ENCODE measurements at places on chromosomes 11 and 22. TPM values are rescaled to one million over a fixed set of nuclear protein-coding genes. Genes with fewer than 3 reads are reported as not detected.

DNA sequence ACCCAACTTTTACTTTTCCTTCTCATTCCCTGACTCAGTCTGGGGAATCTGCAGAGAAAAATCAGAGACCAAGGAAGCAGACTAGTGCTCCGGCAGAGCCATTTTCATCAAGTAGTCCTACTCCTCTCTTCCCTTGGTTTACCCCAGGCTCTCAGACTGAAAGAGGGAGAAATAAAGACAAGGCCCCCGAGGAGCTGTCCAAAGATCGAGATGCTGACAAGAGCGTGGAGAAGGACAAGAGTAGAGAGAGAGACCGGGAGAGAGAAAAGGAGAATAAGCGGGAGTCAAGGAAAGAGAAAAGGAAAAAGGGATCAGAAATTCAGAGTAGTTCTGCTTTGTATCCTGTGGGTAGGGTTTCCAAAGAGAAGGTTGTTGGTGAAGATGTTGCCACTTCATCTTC, 37.2 kb downstream of the KMT2A start:
- no peak for DNase-seq

DNA sequence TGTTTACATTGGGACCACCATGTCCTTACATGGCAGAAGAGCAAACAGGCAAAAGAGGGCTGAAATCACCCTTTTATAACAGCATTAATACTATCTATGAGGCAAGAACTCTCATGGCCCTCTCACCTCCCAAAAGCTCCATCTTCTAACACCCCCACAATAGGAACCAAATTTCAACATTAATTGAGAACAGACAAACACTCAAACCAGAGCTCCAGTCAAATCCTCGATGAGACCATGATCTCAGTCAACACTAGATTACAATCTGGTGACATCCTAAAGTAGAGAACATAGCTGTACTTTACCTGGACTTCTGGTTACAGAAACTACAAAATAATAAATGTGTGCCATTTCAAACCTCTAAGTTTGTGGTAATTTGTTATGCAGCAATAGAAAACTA, 25.1 kb downstream of the OR2AG2 start:
- no peak for DNase-seq

GRCh38 chr22:44971651-44972362, 38.0 kb downstream of the PHF21B start:
- DNase-seq = no peak

- DNase-seq = no peak
Observed at GRCh38 chr11:8335683-8336082, 72.0 kb upstream of the LMO1 start.

DNA sequence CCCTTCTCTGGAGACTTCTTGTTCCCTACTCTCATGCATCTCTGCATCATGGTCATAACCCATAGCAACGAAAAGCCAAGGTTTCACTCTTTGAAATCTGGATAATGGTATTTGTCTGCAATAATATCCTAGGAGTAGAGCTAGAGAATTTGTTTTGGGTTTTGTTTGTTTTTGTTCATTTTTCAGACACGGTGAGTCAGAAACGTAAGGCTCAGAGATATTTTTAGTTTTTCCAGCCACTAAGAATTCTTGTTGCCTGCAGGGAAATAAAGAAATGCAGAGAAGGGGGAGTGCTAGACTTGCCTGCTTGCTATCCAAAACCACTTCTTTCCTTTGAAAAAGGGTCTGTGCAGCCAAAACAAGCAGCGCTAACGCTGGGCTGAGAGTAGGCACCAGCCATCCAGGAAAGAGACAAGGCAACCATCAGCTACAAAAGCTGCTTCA, 26.0 kb downstream of the POU2AF3 start:
- no peak for DNase-seq

DNA sequence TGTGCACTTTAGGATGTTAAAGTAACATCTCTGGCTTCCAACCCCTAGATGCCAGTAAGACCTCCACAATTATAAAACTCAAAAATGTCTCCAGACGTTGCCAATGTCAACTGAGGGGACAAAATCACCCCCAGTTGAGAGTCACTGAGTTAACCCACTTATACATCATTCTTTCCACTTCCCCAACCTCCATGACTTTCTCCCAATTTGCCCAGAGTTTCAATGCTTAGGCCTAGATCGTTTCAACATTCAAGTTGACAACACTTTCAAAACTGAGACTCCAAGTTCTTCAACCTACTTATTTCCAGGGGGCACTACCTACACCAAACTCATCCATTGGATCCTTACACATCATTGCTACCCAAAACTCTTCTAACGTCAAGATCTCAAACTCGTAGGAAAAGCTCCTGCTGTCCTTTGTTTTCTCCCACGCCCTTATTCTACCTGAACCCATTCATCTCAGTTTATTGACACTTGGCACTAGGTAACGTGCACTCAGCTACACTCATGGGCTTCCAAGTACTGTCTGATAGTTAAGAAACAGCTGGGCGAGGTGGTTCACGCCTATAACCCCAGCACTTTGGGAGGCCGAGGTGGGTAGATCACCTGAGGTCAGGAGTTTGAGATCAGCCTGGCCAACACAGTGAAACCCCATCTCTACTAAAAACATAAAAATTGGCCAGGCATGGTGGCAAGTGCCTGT, 24.5 kb downstream of the RBFOX2 start:
- DNase-seq = no peak

GRCh38 chr22:17918840-17919239, 105.5 kb downstream of the MICAL3 start:
- DNase-seq = no peak

- no peak for DNase-seq
Observed at GRCh38 chr11:375065-376025, 6.0 kb downstream of the B4GALNT4 start.

GRCh38 chr11:122804161-122804560, 34.1 kb upstream of the CRTAM start:
- DNase-seq = no peak

DNA sequence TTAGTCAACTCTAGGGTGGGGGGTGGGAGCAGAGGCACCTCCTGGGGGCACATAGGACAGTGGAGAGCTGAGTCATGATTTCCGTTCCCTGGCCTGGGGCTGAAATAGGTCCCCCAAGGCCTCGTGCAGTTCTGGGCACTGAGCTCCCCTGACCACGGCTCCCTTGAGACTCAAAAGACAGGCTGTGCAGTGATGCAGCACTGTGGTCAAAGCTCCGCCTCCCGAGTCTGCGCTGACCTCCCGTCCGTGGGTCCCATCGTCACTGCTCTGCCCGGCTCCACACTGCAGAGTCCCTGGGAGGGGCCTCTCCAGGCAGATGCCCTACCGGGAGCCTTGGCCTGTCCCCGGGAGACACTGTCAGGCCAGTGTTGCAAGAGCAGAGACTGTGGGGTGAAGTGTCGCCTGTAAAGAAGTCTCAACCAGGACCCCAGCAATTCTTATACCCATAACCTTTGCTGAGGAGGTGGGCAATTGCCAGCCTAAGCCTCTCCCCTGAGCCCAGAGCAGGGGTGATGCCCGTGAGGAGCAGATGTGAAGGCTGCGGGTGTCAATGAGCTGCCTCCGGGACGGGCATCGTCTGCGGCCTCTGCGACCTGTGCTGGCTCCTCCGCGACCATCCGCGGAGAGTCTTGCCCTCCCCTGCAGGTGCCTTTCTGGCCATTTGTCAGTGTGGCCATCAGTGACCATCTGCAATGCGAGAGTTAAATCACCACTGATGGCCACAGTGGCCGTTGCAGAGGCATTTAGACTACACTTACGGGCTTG, 877.3 kb downstream of the BRD1 start:
- peak; percentile 6 for DNase-seq

DNA sequence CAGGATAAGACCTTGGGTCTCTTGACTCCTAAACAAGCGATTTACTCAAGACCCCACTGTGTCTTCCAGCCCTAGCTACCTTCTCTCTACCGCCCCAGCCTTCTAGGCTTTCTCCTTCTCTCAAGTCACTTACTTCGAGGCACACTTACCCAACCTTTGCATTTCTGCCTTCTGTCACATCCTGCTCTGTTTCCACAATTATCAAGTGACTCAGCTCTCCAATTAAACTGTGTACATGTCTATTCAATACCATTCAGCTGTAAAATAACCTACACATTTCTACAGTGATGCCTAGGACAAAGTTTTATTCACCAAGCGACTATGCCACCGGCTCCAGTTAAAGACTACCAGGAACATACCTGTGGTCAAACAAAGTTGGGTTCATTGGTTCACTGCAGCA, 69.0 kb downstream of the LARGE1 start:
- no peak for DNase-seq

DNA sequence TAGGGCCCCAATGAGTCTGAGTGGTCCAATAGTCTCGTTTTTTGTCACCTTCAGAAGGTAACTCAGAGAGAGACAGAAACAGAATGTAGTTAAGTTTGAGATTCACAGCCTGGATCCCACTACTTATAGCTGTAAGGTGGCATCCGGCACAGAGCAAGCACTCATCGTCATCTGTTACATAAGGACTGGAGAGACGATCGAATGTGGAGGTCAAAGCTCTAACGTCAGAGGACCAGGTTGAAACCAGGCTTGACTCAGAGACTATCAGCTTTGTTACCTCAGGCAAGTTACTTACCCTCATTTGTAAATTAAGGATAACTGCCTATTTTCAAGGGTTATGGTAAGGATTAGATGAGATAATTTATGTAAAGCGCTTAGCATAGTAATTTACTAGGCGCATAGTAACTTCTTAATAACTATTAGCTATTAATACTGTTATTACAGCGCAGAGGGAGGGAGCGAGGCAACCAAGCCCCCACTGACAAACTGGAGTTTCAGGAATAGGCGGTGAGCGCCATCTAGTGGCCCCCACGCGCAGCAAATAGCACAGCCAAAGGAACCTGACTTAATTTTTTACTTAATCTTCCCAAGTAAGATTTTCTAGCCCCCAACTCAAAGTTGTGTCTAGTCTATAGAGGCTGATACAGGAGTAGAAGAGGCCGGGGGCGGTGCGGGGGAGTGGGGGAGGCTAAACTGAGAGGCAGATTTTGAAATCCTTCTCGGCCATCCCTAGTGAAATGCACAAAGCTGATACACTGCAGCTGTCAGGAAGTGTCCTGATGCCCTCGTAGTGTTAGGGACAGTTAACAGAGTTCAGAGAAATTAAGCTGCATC, 29.0 kb upstream of the API5 start:
- no peak for DNase-seq

GRCh38 chr11:108669711-108670110, 4.8 kb downstream of the DDX10 start:
- DNase-seq = no peak

DNA sequence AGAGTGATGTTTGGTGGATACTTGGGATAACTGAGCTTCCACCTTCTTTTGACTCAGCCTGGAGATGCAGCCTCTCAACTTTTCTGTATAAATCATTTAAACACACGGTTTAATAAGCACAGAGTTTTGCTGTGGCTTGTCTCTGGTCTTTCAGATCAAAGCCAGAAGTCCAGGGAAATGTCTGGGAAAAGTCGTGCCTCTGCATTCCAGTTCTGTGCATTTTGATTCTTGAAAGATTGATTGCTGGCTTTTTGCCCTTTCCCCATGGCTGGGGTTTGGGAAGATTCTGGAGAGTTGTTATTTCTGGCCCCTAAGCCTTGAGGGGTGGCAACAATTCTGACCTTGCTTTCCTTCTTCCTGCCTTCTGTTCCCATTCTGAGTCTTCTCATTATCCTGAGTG, 154.1 kb downstream of the COMMD9 start:
- DNase-seq = no peak

DNA sequence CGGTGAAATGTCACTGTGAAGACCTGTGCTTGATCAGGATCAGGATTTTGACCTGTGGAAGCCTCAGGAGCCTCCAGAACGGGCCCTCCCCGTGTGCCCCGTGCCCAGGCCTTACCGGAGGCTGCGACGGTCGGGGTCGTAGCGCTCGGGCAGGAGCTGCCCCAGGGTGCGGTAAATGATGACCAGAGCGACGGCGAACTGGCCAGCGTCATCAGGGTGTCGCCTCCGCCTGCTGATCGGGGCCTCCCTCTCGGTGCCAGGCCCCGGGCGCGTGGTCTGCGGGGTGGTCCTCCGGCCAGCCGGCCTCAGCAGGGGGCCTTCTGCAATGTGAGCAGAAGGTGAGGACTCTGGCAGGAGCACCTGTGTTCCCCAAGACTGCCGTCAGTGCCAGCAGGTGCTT, 46.2 kb downstream of the TRMU start:
- no peak for DNase-seq

GRCh38 chr11:40882301-40882700, 577.2 kb downstream of the LRRC4C start:
- no peak for DNase-seq

DNA sequence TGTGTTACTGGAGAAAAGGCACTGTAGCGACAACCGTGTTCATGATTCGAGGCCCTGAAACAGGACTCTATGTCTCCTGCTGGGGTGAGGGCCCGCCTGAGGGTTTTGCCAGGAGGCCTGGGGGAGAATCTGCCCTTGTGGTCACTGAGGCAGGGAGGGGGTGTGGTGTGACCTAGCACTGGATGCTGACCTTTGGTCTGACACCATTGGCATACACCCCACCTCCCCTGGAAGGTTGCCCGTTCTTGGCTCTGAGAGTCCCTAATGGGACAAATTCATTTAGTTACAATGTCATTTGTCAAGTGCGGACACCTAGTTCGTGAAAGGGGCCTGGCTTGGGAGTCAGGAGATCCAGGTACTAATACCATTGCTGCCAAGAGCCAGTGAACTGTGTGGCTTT, 29.0 kb downstream of the NECTIN1 start:
- no peak for DNase-seq

DNA sequence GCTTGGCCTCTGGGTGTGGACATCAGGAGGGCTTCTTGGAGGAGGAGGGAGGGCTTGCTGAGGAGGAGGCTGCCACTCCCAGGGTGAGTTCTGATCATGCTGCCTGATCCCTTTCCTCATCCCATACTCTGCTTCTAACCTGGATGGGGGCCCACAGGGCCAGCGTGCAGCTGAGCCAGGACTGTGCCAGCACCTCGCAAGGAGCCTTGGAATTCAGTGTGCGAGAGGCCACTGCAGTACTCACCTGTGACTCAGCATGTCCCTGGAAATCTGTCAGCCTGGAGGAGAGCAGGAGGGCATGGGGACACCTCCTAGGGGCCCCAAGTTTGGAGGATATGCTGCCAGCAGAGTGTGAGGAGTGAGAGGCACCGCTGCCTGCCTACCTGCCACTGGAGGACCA, 4.2 kb upstream of the GAB4 start:
- no peak for DNase-seq

GRCh38 chr11:116529271-116529670, 243.5 kb downstream of the BUD13 start:
- DNase-seq = peak; percentile 1

DNA sequence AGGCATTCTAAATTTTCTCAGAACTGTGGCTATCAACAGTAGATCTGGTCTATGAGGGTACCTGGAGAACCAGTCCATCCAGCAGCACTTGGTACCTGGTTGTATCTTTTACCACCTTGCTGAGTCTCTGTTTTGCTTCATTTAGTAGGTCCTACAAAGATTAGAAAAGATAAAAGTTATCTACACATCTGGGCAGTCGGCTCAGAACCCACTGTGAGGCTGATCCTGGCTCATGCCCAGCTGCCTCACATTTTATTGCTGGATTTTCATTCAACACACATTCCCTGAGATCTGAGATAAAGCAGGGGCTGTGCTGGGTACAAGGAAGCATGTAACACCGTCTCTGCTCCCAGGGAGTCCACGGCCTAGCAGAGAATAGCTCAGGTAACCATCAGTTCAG, 27.5 kb downstream of the ATP6V1E1 start:
- no peak for DNase-seq

OR56A1 gene
- 0.19 TPM for total RNA-seq

PANX2 gene
- 1.9 TPM for total RNA-seq

LIF gene
- 6.9 TPM for total RNA-seq

CERK gene
- total RNA-seq = 38.9 TPM

NFRKB gene
- 54.5 TPM for total RNA-seq

THAP12 gene
- total RNA-seq = 21.5 TPM

APOBEC3G gene
- 3.9 TPM for total RNA-seq

OR5F1 gene
- total RNA-seq = not detected

OR8D4 gene
- total RNA-seq = not detected

IGLL1 gene
- not detected for total RNA-seq

ZBED5 gene
- 36.0 TPM for total RNA-seq

SNU13 gene
- total RNA-seq = 113 TPM

HTR3B gene
- not detected for total RNA-seq
